ENCODE measurements at places on chromosomes 7 and 10.
A peak's percentile ranks its signal among the peaks of the same experiment; 100 is the strongest.

GRCh38 chr10:29811751-29812427 lies 177.1 kb upstream of the SVIL start:
- no peak for DNase-seq

- DNase-seq, result no peak
These were observed 4.1 kb upstream of the PLAU start for GRCh38 chr10:73906524-73907447.

GRCh38 chr10:60629332-60629731 lies 148.9 kb upstream of the CDK1 start:
- DNase-seq, result no peak

- DNase-seq, result no peak
These were observed 6.6 kb downstream of the DGKI start for GRCh38 chr7:137839903-137840779.

DNA sequence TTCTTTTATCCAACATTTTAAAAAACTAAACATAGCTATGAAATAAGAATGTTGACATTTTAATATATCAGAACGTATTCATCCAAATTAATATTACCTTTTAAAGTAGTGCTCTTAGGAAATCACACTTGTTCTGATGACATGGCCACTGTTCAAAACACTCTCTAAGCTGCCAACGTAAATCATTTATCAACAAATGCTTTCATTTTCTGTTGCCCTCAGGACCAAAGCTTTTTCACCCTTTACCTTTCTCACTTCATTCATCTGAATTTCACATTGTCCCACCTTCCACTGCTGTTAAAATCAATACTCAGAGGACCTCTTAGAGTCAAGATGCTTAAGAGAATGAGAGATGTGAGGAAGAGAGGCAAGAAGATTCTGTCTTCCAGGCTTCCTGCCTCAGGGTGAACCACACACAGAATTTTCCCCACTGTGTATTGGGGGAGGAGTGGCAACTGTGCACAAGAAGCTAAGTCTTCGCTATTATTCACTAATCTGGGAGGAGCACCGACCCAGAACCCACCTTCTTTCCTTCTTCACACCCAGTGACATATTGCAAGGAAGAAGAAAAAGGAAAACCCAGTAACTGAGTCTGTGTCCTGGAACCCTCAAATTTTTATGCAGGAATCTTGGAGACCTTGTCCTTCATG lies 21.0 kb downstream of the HIBADH start:
- no peak for DNase-seq

GRCh38 chr7:47873762-47874161 lies 74.5 kb downstream of the PKD1L1 start:
- no peak for DNase-seq

DNA sequence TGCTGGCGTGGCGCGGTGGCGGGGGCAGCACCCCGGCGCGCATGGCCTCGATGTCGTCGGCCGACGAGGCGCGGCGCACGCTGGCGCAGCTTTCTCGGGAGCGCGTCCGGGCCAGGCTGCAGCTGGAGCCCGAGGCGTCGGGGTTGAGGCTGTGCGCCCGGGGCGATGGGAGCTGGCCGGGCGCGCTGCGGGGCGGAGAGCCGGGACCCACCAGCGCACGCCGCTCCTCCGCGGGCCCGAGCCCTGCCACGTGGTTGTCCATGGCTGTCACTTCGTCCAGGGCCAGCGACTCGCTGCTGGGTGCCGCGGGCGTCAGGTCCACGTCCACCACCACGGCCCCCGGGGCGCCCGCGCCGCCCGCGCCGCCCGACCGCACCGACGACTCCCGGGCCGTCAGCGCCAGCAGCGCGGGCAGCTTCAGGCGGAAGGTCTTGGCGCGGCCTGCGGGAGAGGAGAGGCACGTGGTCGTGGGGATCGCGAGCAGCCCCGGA lies 20.0 kb downstream of the KCNH2 start:
- no peak for DNase-seq

GRCh38 chr7:142405122-142405765 lies 147.4 kb upstream of the PRSS58 start:
- DNase-seq, result no peak

- DNase-seq, result no peak
These were observed 113.9 kb downstream of the ABLIM1 start for GRCh38 chr10:114544045-114544659.

- no peak for DNase-seq
These were observed 158.0 kb upstream of the AHR start for GRCh38 chr7:17140406-17140805.

- DNase-seq, result no peak
These were observed 20.0 kb downstream of the TNS3 start for GRCh38 chr7:47561715-47562446.

GRCh38 chr7:158378978-158379377 lies 208.6 kb downstream of the PTPRN2 start:
- DNase-seq, result no peak

- DNase-seq, result no peak
These were observed 7.3 kb downstream of the SLC25A13 start for GRCh38 chr7:96314402-96315124.

DNA sequence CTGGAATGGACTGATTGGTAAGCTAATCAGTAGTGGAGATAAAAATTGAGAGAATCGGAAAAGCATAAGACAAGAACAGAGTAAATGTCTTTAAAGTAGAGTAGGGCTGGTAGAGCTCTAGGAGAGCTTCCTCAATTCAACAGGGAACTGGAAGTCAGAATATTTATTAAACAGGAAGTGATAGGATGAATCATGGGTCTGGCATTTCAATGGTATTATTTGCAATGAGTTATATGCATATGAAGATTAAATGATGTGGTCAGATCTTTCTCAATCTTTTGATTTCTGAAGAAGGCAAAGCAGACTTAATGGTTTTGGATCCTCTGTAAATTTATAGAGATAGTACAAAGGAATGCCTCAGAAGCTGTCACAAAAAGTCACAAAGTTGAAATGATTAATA lies 349.0 kb downstream of the HPSE2 start:
- no peak for DNase-seq

- no peak for DNase-seq
These were observed 11.5 kb upstream of the AKR1B10 start for GRCh38 chr7:134515569-134516468.

GRCh38 chr10:3260066-3260834 lies 87.7 kb upstream of the PITRM1 start:
- DNase-seq, result peak; percentile 59

DNA sequence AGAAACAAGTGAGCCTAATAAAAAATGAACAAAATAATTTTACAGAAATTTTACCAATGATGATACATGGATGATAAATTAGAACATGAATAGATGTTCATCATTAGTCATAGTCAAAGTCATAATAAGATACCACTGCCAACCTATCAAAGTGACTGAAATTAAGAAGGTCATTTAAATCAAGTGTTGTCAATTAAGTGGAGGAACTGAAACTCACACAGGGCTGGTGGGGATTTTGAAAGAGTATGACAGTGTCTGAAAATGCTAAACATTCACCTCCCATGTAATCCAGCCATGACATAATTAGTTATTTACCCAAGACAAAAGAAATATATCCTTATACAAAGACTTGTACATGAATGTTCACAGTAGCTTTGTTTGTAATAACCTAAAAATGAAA lies 57.1 kb upstream of the DYNC1I1 start:
- DNase-seq, result no peak

- DNase-seq, result no peak
These were observed 45.7 kb downstream of the IMMP2L start for GRCh38 chr7:111516612-111517011.

DNA sequence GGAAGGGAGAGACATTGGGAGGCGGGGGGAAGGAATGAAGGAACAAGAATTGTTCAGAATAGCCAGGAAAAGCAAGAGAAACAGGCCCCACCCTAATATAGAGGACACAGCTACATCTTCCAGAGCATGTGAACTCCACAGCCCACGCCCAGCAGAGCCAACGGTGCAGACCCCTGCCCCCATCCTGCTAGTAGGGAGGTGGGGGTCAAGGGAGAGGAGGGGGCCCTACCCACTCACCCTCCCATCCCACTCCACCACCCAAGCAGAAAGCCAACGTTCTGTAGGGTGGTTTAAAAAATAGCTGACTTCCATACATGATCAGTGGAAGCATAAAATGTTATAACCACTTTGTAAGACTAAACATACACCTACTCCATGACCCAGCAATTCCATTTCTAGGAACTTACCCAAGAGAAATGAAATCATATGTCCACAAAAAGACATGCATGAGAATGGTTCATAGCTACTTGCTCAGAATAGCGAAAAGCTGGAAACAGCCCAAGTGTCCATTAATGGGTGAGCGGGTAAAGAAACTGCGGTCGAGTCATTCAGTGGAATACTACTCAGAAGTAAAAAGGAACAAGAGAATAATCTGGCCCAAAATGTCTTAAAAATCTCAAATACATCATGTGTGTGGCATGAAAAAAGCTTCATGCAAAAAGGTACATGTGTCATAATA lies 31.8 kb downstream of the CTBP2 start:
- DNase-seq, result no peak

DNA sequence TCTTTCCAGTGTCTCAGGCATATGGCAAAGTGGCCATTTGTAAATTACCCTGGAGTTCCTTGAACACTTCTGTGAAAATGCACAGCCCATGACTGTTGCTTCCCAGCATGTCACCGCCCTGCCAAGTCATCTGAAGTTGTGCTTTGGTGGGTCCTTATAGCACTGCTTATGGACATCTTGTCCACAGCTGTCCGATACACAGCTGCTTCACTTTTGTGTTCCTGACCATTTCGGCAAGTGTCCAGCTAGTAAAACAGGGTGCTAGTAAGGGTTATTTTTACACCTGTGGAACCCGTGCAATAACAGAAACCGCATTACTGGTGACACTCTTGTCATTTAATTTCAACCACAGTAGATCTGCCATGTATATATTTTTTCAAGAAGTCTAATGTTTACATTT lies 29.7 kb downstream of the PIP4K2A start:
- DNase-seq, result no peak

- DNase-seq, result no peak
These were observed 165.8 kb upstream of the KLF6 start for GRCh38 chr10:3950676-3951275.

DNA sequence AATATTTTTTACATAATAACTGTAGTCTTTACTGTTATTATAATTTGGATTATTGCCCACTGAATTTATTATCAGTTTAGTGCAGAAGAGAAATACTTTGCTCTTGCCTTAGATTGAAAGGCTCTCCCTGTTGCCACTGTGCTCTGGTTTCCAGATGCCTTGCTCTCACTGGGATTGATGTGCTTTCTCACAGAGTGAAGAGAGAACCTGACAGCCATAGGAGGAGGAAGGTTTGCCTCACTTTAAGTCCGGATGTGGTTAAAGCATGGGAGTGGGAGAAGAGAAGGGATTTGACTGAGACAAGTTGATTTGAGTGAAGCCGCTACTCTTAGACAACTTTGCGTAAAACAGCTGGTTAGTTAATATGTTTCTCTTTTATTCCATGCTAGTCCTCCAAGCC lies 68.2 kb upstream of the RPA3 start:
- DNase-seq, result no peak

DNA sequence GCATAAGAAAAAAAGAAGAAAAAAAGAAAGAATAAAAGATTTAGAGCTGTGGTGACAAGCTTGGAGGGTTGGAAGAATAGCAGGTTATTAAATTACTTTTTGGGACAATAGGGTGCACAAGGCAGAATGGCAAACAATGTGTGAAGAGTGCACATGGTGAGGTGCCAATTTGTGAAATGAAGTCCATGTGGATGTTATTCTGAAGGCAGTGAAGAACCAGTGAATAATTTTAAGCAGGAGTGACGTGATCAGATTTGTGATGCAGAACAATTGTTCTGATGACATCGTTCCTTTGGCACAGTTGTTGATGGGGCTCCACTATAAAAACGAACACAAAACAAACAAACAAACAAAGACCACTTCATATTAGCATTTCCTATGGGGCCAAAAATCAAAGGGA lies 700.3 kb downstream of the NRG3 start:
- DNase-seq, result no peak

- DNase-seq, result no peak
These were observed 32.4 kb downstream of the SPDYE6 start for GRCh38 chr7:102323914-102324195.

GRCh38 chr7:157622408-157623205 lies 285.8 kb downstream of the DNAJB6 start:
- no peak for DNase-seq

- DNase-seq, result no peak
These were observed 203.7 kb downstream of the GLRX3 start for GRCh38 chr10:130339911-130340310.

DNA sequence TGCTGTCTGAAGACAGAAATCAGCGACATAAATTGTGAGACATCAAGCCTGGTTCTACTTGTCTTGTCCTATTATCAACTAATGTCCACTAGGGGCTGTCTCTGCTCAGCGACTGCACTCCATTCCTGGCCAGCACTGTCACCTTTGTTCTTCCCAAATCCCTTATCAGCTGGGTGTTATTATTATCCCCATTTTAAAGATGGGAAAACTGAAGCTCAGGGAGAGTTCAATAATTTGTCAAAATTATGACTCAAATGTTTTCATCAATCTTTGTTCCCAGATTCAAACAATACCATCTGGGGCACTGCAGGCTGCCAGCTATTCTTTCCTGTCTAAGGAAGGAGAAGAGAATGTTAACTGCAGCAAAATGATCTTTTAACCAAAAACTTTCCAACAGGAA lies 431.6 kb upstream of the NFE2L3 start:
- DNase-seq, result no peak

DNA sequence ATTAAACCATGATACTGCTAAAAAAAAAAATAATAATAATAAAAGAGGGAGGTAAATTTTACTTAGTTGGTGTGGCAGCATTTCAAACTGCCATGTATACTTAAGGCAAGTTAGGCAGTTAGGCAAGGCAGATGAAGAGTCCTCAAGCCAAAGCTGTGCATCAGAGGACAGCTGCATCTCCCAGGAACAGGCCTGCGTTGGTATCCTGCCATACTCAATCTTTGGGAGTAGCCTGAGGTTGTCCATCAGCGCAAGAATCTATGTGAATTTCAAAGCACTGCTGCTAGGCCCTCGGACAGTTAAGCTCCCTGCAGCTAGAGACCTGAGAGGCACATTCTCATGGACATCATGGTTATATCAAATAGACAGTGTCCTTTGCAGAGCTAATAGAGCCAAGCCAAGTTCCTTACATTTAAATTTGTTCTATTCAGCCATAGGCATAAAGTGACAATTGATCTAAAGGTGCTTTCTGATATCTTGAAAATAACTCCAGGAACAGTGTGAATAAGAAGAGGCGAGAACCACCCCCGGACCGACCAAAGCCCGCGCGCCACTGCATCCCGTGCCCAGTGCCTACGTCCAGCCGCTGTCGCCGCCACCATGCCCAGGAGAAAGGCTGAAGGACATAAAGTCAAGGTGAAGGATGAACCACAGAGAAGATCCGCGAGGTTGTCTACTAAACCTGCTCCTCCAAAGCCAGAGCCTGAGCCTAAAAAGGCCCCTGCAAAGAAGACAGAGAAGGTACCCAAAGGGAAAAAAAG lies 310.6 kb downstream of the SEMA3D start:
- no peak for DNase-seq

GRCh38 chr7:50851451-50851850 lies 68.8 kb upstream of the GRB10 start:
- peak; percentile 43 for DNase-seq

- no peak for DNase-seq
These were observed 129.7 kb downstream of the SAMD9 start for GRCh38 chr7:92988051-92988450.
